ENCODE measurements at places on chromosomes 2 and 18. TPM values are rescaled to one million over a fixed set of nuclear protein-coding genes. Genes with fewer than 3 reads are reported as not detected.

Gene CNGA3
- total RNA-seq = not detected

Gene MAPK4
- not detected for total RNA-seq

Gene FER1L5
- not detected for total RNA-seq

DNA sequence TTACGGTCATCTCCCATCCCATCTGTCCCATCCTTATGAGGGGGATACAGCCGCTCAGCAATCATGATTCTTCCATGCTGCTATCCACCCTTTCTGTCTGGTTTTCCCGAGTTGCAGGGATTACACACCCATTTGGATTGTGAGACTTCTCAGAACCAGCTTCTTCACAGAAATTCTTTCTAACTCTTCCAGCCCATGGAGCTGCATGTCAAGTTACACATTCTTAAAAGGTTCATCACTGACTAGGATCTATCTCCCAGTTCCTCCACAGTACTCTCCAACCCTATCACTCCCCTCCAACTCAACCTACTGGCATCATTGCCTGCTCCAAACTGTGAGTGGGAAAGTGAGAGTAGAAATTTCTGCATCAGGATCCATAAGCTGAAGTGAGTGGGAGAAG, 558.2 kb upstream of the TNP1 start:
- DNase-seq = no peak
- H3K36me3 ChIP-seq = no peaks in the 10 kb centered on the region
- H3K4me3 ChIP-seq = no peak overlapping the region
- no peaks in the 10 kb centered on the region for H3K27me3 ChIP-seq

GRCh38 chr2:241033994-241034393, 35.6 kb downstream of the SNED1 start:
- no peak for DNase-seq
- peaks cover 42% of the 10 kb centered on the region for H3K4me1 ChIP-seq
- H3K27ac ChIP-seq = peak overlapping the region; percentile 78
- H3K4me3 ChIP-seq = no peak overlapping the region

GRCh38 chr2:39008665-39009064, 112.2 kb downstream of the SOS1 start:
- no peak for DNase-seq
- H3K4me1 ChIP-seq = no peaks in the 10 kb centered on the region
- H3K27me3 ChIP-seq = no peaks in the 10 kb centered on the region
- H3K27ac ChIP-seq = no peak overlapping the region
- no peak overlapping the region for H3K4me3 ChIP-seq

DNA sequence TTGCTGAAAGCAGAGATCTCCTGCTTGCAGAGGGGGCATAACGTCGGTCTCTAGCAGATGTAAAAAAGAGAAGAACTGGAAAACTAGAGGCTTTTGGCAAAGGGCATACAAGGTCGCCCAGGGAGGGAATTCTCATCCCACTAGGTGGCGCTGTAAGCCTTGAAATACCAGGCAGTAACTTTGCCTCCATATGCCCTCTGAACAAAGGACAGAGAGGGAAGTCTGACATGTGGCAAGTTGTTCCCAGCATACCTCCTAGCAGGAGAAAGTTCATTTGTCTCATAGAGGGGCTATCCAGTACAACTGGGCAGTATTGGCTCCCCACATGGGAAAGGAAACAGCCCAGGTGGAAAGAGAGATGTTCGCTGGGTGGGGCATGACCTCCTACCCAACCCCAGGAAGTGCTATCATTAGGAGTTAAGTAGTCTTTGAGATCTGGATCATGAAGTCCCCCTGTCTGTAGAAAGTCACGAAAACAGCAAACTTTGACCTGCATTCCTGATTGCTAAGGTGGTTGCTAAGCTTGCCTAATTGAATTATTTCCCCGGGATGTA, 39.9 kb downstream of the STK17B start:
- H3K4me3 ChIP-seq = no peak overlapping the region
- H3K36me3 ChIP-seq = peaks cover 20% of the 10 kb centered on the region
- no peak overlapping the region for H3K27ac ChIP-seq
- DNase-seq = peak; percentile 81

GRCh38 chr2:190678444-190679162, 29.7 kb downstream of the NAB1 start:
- no peak overlapping the region for H3K4me3 ChIP-seq
- H3K27me3 ChIP-seq = no peaks in the 10 kb centered on the region
- no peak for DNase-seq
- H3K27ac ChIP-seq = no peak overlapping the region

- H3K27ac ChIP-seq = no peak overlapping the region
- no peaks in the 10 kb centered on the region for H3K27me3 ChIP-seq
- DNase-seq = no peak
- peaks cover 21% of the 10 kb centered on the region for H3K4me1 ChIP-seq
- no peak overlapping the region for H3K4me3 ChIP-seq
Measured at GRCh38 chr2:102080451-102081242, 61.9 kb upstream of the IL1R1 start.

- peaks cover 5% of the 10 kb centered on the region for H3K36me3 ChIP-seq
- H3K27ac ChIP-seq = peak overlapping the region; percentile 44
- no peak for DNase-seq
- H3K27me3 ChIP-seq = no peaks in the 10 kb centered on the region
- no peak overlapping the region for H3K4me3 ChIP-seq
- H3K4me1 ChIP-seq = peaks cover 6% of the 10 kb centered on the region
Measured at GRCh38 chr2:236262238-236262637, 2.0 kb downstream of the ASB18 start.

DNA sequence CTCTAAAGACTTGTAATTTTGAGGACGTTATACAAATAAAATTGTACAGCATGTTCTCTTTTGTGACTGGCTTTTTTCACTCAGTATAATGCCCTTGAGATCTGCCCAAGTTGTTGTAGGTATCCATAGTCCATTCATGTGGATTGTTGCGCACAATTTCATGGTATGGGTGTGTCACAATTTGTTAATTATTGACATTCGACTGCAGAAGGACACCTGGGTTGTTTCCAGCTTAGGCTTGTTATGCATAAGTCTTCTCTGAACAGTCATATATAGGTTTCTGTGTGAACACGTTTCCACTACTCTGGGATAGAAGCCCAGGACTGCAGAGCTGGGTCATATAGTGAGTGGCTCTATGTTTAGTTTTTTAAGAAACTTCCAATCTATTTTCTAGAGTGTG, 800.8 kb upstream of the SALL3 start:
- DNase-seq = no peak
- no peak overlapping the region for H3K27ac ChIP-seq
- no peak overlapping the region for H3K4me3 ChIP-seq
- H3K36me3 ChIP-seq = no peaks in the 10 kb centered on the region
- no peaks in the 10 kb centered on the region for H3K27me3 ChIP-seq

GRCh38 chr18:48219810-48220499, 189.2 kb downstream of the ZBTB7C start:
- H3K27me3 ChIP-seq = peaks cover 18% of the 10 kb centered on the region
- no peak overlapping the region for H3K27ac ChIP-seq
- no peaks in the 10 kb centered on the region for H3K36me3 ChIP-seq
- no peaks in the 10 kb centered on the region for H3K4me1 ChIP-seq

DNA sequence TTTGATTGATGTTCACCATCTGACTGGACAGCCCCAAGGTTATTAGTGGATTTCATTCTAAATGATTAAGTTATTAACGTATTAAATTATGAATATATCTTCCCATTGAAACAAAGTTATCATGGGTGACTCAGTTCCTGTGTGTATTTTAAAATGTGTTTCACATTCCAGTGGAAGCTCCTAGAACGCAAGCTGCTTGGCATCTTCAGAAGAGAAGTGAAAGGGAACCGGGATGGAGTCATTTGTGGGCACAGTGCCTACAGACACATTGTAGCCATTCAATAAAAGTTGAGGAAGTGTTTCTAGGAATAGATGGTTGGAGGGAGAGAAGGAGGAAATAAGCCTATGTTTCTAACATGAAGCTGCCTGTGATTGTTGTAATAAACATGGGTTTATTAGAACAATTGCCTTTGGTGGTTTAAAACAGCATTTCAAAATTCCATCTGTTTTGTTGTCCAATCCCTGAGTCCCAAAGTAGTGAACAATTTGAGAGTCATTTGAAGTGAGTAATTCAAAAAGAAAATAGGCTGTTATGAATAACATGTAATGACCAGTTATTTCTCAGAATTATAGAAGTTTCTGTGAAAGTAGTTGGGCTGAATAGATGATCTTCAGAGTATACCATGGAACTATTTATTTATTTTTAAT, 143.5 kb downstream of the PKP4 start:
- H3K36me3 ChIP-seq = peaks cover 4% of the 10 kb centered on the region
- H3K27me3 ChIP-seq = no peaks in the 10 kb centered on the region
- H3K4me3 ChIP-seq = no peak overlapping the region
- peaks cover 29% of the 10 kb centered on the region for H3K4me1 ChIP-seq

- no peak overlapping the region for H3K4me3 ChIP-seq
- no peaks in the 10 kb centered on the region for H3K27me3 ChIP-seq
- H3K4me1 ChIP-seq = no peaks in the 10 kb centered on the region
- H3K27ac ChIP-seq = no peak overlapping the region
Measured at GRCh38 chr2:12980817-12981216, 264.1 kb downstream of the TRIB2 start.

DNA sequence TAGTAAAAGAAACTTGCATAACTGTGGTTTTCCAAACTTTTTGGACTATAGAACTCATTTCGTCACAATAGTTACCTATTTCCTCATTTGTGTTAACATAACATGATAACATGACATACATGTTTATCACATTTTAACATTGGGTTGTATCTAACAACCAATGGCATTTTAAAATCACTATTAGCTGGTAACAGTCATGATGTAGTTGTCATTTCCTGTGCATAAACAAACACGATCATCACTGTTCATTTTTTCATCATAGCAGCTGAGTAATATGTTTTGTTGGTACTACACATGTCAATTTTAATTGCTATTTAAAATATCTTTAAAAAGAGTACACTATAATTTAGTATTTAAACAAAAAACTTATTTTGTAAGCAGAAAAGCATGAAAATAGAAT, 402.4 kb downstream of the SATB2 start:
- no peak overlapping the region for H3K27ac ChIP-seq
- H3K4me3 ChIP-seq = no peak overlapping the region
- no peaks in the 10 kb centered on the region for H3K36me3 ChIP-seq
- DNase-seq = no peak
- H3K4me1 ChIP-seq = no peaks in the 10 kb centered on the region

GRCh38 chr2:126399001-126399400, 257.0 kb upstream of the GYPC start:
- no peaks in the 10 kb centered on the region for H3K36me3 ChIP-seq
- DNase-seq = no peak
- no peak overlapping the region for H3K4me3 ChIP-seq
- no peak overlapping the region for H3K27ac ChIP-seq
- H3K27me3 ChIP-seq = no peaks in the 10 kb centered on the region
- H3K4me1 ChIP-seq = no peaks in the 10 kb centered on the region

DNA sequence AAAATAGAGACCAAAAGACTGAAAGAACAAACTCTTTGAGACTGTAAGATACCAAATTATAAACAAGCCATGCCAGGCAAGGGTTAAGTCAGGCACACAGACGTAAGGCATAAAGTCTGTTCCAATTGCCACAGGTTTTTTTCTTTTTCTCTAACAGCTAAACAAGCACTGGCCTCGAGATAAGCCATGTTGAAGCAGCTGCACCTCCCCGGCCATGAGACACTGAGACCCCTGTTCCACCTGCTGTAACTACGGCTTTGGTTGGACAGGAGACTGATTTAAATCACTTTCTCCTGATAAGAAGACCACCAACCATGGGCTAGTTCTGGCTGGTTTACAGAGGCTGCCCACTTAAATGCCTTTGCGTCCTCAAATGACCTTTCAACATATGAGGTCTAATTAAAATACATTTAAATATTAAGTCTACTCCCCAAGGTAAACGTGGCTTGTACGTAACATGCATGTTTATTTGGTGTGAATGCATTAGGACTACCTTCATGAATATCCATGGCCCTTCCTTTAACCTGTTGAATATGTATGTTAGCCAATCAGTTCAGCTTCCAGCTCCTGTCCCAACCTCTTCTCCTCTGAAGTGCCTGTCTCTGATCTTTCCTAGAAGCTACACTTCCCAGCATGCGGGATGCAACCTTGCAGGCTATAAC, 117.2 kb downstream of the CMPK2 start:
- H3K4me3 ChIP-seq = no peak overlapping the region
- no peak for DNase-seq
- no peaks in the 10 kb centered on the region for H3K27me3 ChIP-seq
- H3K4me1 ChIP-seq = no peaks in the 10 kb centered on the region
- H3K36me3 ChIP-seq = no peaks in the 10 kb centered on the region

- no peaks in the 10 kb centered on the region for H3K27me3 ChIP-seq
- peaks cover 7% of the 10 kb centered on the region for H3K4me1 ChIP-seq
- no peak overlapping the region for H3K4me3 ChIP-seq
- no peak for DNase-seq
Measured at GRCh38 chr2:203346612-203347011, 18.4 kb downstream of the ABI2 start.

GRCh38 chr18:25351280-25351775, 638 bp downstream of the ZNF521 start:
- H3K4me1 ChIP-seq = peaks cover 26% of the 10 kb centered on the region
- H3K27me3 ChIP-seq = peaks cover 74% of the 10 kb centered on the region
- no peak overlapping the region for H3K27ac ChIP-seq
- H3K36me3 ChIP-seq = no peaks in the 10 kb centered on the region
- peak overlapping the region; percentile 52 for H3K4me3 ChIP-seq
- DNase-seq = no peak

DNA sequence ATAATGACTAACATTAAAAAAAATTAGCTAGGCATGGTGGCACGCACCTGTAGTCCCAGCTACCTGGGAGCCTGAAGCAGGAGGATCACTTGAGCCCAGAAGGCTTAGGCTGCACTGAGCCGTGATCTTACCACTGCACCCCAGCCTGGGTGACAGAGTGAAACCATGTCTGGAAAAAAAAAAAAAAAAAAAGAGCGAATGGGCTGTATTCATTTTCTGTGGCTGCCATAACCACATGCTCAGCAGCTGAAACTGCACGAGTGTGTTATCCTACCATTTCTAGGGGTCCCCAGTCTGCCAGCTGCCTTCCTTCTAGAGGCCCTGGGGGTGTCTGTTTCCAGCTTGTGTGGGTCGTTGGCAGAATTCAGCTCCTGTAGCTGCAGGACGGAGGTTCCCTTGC, 247.8 kb downstream of the EIPR1 start:
- DNase-seq = no peak
- H3K27ac ChIP-seq = no peak overlapping the region
- H3K27me3 ChIP-seq = no peaks in the 10 kb centered on the region
- H3K4me3 ChIP-seq = no peak overlapping the region

Data from SJSA1 (cell line).